ENCODE measurements at places on chromosomes 2 and 18. TPM values are rescaled to one million over a fixed set of nuclear protein-coding genes. Genes with fewer than 3 reads are reported as not detected.

Gene OTOS
- total RNA-seq = 1.2 TPM

Gene ACVR1C
- 0.50 TPM for total RNA-seq

Gene ZSWIM2
- total RNA-seq = not detected

Gene INPP4A
- total RNA-seq = 18.8 TPM

Gene ABCB11
- total RNA-seq = under 0.01 TPM

Gene OBSL1
- 69.1 TPM for total RNA-seq

Gene CD8B2
- not detected for total RNA-seq

Gene FRZB
- 0.44 TPM for total RNA-seq

Gene RGPD3
- 0.29 TPM for total RNA-seq

Gene NCKAP1
- 167 TPM for total RNA-seq

Gene IL37
- not detected for total RNA-seq
